ENCODE measurements at places on chromosomes 13 and 19. TPM values are rescaled to one million over a fixed set of nuclear protein-coding genes. Genes with fewer than 3 reads are reported as not detected.

Gene ELSPBP1
- total RNA-seq = not detected

Gene CYP2F1
- total RNA-seq = not detected

Gene LILRA1
- 1.4 TPM for total RNA-seq

Gene PEX11G
- total RNA-seq = 1.9 TPM

Gene ZNF69
- total RNA-seq = 10.8 TPM

Gene UGGT2
- 52.1 TPM for total RNA-seq

Gene ZNF534
- 1.1 TPM for total RNA-seq

Data from aorta (tissue), 5 donors.